ENCODE measurements at places on chromosomes 7 and 10. TPM values are rescaled to one million over a fixed set of nuclear protein-coding genes. Genes with fewer than 3 reads are reported as not detected.
A peak's percentile ranks its signal among the peaks of the same experiment; 100 is the strongest.

GRCh38 chr10:18197706-18198105, 57.5 kb downstream of the CACNB2 start:
- no peak for DNase-seq

DNA sequence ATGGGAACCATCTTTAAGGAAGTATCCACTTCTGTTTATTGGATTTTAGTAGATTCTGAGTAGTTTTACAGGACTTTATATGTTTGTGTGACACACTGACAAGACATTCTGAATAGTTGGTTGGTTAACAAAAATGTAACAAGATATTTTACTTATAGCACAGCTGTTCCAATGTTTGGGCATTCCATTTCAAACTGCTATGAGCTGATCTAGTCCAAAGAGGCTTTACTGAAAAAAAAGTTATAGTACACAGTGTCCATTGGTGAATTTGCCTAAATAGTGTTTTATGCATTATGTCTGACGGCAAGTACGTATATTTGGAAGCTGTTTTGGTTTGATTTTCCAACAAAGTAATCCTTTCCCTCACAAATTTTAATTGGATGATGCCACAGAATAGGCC, 99.1 kb downstream of the SAMD9 start:
- no peak for DNase-seq

DNA sequence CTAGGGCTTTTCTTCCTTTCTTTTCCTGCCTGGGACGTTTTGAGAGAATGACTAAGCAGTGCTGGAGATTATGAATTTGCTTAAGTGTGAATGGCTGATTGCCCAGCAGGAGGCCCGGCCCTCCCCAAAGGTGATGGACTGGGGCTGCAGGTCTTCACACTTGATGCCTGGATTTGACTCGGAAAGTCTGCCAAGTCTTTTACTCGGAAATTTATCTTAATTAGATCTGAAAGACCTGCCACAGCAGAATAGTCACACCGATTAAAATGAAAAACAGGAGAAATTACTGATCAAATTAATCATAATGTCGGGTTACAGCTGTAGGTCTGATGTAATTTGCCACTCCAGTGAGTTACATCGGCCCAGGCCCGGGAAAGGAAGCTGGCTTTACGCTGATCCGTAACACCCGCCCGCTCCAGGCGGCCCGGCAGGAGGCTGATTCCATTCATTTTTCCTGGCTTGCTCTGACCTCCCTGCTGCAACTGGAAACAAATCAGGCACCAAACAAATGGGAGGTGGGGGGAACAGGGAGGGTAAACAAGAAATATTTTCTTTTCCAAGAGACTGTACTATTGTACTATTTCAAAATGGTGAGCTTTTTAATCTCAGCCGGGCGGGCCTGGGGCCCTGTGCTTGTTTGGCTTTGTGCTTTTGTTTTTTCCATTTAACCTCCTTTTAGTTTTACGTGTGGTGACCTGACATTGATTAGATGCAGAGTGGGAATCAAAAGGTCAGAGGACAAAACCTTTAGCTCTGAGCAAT, 212.4 kb upstream of the YAE1 start:
- DNase-seq = no peak

DNA sequence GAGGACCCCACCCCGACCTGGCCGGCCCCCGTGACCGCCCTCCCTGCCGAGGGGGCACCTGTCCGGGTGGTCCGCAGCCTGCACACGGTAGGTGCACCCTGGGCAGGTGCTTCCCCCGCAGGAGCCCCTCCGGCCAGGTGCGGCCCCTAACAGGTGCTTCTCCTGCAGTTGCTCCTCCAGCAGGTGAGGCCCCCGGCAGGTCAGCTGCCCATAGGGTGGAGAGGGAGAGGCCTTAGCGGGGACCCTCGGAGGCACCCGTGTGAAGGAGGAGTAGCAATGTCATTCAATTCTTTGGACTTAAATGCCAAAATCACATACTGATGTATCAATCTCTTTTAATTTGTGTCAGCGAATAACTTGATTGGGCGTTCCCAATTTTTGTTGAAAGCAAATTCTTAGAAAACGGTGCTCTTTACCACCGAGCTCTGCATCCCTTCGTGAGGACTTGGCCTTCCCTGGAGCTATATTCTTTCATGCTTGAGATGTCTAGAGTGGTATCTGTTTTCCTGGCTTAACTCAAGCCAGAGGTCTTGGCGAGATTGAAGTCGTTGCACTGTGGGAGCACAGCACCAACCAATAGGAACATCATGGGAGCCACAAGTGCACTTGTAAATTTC, 738 bp upstream of the NCAPG2 start:
- DNase-seq = no peak

GRCh38 chr10:100968863-100969186, 479 bp upstream of the SEMA4G start:
- DNase-seq = no peak

DNA sequence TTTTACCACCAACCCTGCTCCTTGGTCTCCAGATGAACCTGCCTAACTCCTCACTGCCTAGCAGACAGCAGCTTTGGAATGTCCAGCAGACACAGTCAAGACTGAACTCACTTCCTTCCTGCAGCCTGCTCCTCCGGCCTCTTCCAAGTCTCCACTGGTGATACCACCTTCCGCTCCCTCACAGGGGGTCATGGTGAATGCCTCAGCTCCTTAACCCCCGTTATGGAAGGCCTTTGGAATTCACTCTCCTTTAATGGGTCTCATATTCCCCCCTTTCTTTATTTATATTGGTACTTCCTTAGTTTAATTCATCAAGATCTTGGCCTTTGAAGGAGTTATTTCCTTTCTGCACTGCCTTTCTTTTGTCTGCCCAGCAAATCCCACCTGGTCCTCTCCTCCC, 44.9 kb upstream of the ZNF32 start:
- DNase-seq = no peak

- peak; percentile 62 for DNase-seq
Measured at GRCh38 chr7:31744294-31744874, 57.4 kb downstream of the PPP1R17 start.

GRCh38 chr7:149883452-149883861, 9.7 kb downstream of the ATP6V0E2 start:
- DNase-seq = peak; percentile 61

- DNase-seq = peak; percentile 57
Measured at GRCh38 chr10:5442065-5442989, 30.0 kb downstream of the NET1 start.

DNA sequence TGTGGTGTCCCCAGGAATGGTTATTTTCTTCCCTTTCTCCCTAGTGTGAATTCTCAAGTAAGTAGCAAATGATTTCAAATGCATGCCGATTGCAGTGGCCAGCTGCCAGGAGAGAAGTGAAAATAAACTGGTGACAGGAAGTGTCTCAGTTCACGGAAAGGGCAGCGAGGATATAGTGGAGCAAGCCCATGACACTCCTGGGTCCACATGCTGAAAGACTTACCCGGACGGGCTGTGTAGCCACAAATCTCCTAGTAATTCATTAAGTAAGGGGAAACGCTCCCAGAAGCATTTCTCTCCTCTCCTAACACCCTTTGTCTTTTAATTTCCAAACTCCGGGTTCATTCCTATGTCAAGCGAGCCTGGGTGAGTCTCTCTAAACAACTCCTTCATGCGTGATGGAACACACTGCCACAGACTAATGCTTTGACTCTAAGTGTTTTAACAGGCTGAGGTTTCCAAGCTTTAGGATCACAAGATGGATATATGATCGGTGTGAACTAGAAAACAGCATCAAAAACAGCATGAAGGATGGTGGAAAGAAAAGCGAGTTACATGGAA, 125.6 kb downstream of the CYP26A1 start:
- DNase-seq = peak; percentile 46

DNA sequence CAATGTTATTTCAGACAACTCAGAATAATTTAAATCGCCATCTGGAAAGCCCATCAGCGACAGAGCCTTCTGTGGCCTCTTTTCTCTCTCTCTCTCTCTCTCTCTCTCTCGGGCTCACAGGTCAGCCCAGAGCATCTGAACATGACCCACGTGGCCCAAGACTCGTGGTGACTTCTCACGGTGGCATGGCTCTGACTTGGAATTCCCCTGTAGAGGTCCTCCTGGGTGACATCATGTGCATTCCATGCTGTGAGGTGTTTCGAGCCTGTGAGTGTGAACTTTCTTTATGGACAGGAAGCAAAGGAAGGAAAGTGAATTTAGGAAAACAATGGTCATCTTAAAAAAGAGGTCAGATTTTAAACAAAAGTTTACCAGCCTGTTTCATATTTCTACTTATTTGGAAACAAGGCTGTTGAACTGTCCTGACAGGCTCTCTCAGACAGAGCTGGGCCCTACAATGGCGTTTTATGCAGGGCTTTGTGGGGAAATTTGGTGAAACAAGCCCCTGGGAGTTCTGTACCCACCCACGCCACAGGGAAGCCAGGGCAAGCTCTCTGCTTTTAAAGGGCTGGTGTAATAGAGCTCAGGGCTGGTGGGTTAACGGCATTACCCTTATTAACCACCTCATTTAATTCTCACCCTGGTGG, 359.7 kb upstream of the ZNF32 start:
- no peak for DNase-seq

DNA sequence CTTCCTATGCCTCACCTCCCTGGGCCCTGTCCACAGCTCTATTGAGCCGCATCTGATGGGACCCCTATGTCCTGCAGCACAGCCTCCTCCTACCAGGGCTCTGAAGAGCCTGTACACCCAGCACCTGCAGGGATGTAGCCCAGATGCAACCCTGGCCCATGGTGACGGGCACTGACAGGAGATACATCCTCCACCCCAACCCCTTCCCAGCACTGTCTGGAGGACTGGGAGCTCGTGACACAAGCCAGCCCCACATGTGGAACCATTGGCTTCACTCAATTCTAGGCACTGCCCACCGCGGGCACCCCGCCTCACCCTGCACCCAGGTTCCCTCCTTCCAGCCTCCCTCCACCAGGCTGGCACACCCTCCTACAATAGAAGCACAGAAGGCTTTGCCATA, 2.6 kb upstream of the GRB10 start:
- no peak for DNase-seq

- no peak for DNase-seq
Measured at GRCh38 chr10:31698181-31698830, 230.3 kb downstream of the ARHGAP12 start.

GRCh38 chr7:20352573-20353306, 22.0 kb downstream of the ITGB8 start:
- peak; percentile 68 for DNase-seq

The MARVELD1 gene
- 35.3 TPM for total RNA-seq

The ZNF488 gene
- total RNA-seq = 1.9 TPM

The OIT3 gene
- not detected for total RNA-seq

The ACTR1A gene
- 95.9 TPM for total RNA-seq

The KIF11 gene
- total RNA-seq = 5.5 TPM

The TMEM209 gene
- total RNA-seq = 11.9 TPM

Measured in prostate gland (tissue), 2 donors.